ENCODE measurements at places on chromosomes 3 and 15.
A peak's percentile ranks its signal among the peaks of the same experiment; 100 is the strongest.

DNA sequence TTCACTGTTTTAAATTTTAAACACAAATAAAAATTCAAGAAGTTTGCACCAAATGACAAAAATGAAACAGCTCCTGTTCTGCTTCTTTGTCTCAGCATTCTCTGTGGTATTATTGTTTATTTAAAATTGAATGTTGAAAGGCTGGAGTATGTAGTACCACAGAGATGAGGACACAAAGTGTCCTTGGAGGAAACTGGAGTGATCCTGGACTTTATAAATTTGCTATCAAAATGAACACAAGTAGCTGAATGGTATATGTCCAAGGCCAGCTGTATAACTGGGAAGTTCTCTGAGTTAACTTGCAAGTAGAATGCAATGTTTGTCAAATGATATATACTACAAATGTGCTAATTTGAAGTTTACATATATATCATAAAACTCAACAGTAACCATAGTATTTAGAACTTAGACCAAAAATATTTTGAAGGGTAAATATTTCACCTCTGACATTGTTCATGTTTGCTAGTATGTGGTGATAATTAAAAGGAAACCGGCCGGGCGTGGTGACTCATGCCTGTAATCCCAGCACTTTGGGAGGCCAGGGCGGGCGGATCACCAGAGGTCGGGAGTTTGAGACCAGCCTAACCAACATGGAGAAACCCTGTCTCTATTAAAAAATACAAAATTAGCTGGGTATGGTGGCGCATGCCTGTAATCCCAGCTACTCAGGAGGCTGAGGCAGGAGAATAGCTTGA is 12.3 kb downstream of the BTLA start:
- DNase-seq = no peak

- no peak for DNase-seq
Observed at GRCh38 chr3:28645149-28645548, 296.5 kb upstream of the AZI2 start.

- no peak for DNase-seq
Observed at GRCh38 chr3:196378146-196378841, 40.1 kb upstream of the TM4SF19 start.

GRCh38 chr3:45003859-45004258 is 22.2 kb upstream of the CLEC3B start:
- DNase-seq = no peak

DNA sequence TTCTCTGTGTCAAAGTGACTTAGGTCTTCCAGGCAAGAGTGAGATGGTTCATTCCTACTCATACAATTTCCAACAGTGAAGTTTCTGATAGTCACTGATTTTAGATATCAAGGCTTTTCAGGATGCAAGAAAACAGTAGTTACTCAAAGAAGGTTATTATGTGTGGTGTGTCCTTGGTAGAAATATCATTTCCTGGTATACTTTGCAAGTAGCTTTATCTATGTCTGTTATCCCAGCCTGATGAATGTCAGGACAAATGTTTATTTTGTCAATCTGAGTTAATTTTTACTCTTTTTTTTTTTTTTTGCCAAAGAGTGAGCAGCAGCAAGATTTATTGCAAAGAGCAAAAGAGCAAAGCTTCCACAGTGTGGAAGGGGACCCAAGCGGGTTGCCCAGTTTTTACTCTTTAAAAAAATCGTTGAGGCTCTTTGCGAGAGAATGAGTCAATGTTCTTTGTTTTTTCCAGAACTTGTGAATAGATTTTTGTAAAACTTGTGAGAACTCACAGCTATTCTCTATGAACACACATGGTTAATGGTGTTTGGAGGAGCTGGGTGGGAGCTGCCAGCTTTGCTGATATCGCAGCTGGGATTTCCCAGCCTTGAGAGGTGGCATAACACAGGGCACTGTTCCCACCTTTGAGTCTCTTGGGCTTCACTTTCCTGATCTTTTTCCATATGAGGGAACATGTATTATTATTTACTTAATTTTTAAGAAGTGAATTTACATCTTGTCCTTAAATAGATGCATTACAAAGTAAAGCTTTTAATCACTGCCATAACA is 51.9 kb downstream of the SV2B start:
- no peak for DNase-seq

- DNase-seq = peak; percentile 72
Observed at GRCh38 chr15:72722071-72722696, 36.2 kb downstream of the BBS4 start.

DNA sequence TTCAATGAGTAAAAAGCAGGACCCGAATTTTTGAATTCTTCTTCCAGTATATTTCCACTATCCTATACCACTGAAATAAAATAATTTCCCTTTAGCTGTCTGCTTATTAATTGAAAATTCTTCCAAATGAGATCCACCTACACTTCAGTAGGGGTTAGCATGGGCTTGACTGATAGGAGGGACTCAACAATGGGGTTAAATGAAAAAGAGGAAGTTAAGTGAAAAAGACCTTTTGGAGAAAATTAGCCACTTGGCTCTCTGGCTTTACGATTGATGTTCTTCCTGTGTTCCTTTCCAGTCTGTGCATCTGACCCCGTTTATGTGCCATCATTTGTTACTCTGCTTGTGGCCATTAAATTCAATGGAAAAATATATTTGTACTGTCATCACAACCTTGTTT is 54.0 kb upstream of the GCNT3 start:
- no peak for DNase-seq

GRCh38 chr15:84398763-84399701 is 163.5 kb downstream of the GOLGA6L4 start:
- DNase-seq = no peak

DNA sequence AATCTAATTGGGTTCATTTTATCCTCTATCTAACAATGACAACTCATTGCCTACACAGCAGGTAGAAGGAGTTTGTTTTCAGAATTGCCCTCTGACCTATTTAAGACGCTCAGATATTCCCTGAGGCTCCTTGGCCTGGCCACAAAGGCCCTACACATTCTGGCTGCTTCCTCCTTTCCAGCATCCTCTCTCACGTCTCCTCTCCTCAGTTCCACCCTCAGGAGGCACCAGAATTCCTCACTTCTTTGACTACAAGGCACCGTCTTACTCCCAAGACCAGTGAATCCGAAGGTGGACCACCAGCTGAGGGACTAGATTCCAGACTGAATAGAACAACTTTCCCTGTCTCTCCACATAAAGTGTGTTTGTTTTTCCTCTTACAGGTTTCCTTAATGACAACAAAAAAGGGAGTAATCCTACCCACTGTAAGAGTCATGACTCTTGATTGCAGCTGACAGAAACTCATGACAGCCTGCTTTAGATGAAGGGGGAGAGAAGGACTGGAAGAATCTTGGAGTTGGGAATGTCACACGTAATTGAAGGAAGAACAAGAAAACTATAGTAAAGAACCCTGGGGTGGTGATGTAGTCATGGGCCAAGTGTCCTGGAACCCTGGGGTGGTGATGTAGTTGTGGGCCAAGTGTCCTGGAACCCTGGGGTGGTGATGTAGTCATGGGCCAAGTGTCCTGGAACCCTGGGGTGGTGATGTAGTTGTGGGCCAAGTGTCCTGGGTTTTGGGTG is 22.0 kb upstream of the MUC20 start:
- DNase-seq = no peak

GRCh38 chr3:55012091-55012490 is 84.2 kb upstream of the LRTM1 start:
- no peak for DNase-seq

- DNase-seq = no peak
Observed at GRCh38 chr3:122890720-122891220, 95.9 kb downstream of the SLC49A4 start.

- no peak for DNase-seq
Observed at GRCh38 chr3:50737906-50738598, 63.3 kb downstream of the DOCK3 start.

- peak; percentile 7 for DNase-seq
Observed at GRCh38 chr3:179146911-179147513, 1.1 kb upstream of the PIK3CA start.

- peak; percentile 25 for DNase-seq
Observed at GRCh38 chr3:34106879-34107278, 308.4 kb downstream of the PDCD6IP start.

DNA sequence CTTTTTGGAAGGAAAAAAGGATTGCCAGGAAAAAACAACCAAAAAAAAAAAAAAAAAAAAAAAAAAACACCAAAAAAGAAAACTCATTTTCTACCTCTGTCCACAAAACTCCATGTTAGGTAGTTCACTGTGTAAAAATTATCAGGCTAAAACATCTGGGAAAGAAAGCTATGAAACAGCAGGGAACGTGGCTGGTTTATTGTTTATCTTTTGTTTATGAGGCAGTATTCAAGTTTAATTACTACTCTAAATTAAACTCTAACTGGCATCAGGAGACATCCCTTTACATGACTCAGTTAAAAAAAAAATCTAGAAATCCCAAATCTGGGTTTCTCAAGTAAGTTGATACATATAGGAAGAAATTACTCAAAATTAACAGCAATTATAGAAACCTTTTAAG is 21.8 kb downstream of the MEIS2 start:
- DNase-seq = no peak

GRCh38 chr3:112122870-112123269 is 10.2 kb downstream of the GCSAM start:
- no peak for DNase-seq

DNA sequence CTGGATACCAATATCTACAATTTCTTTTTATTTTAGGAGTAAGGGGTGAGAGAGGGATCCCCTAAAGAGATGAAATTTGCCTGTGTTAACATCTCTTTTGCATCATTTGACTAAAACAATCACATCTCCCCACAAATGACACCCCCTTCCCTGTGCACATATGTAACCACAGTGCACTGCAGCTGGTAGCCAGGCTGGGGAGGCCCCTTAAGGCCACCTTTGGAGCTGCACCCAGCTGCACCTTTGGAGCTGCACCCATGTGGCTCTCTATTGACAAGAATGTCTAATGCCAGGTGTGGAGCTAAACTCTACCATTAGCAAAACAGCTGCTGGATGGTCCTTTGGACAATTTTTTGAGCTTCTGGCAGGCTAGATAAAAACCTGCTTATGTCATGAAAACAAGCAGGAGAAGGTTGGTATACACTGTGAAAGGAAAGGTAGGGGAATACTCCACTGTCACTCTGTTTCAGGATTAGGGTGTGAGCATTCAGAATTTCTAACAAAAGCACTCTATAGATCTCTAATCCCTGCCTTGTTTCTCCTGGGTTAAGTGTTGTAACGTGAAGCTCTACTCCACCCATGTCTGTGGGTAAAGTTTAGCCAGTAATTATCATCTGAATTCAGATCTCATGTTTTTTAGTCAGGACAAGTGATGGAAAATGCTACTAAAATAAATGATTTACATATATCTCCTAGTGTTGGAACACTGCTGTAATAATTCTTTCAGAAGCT is 52.1 kb downstream of the TFG start:
- peak; percentile 17 for DNase-seq

DNA sequence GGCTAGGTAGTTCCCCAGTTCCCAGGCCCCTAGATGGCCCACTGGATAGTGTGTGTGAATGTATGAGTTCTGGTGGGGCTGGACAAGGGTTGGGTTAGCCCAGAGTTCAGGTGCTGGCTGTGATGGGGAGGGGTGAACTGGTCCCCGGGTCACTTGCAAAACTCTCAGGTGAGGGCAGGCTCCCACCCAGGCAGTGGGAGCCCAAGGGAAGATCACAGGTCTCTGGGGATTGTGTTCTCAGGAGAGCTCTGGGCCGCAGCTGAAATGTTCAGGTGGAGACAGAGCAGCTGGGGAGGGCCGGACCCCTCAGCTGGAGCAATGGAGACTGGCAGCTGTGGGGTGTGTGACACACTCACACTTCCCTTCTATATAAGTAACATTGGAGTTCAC is 12.8 kb upstream of the FAM98B start:
- no peak for DNase-seq

DNA sequence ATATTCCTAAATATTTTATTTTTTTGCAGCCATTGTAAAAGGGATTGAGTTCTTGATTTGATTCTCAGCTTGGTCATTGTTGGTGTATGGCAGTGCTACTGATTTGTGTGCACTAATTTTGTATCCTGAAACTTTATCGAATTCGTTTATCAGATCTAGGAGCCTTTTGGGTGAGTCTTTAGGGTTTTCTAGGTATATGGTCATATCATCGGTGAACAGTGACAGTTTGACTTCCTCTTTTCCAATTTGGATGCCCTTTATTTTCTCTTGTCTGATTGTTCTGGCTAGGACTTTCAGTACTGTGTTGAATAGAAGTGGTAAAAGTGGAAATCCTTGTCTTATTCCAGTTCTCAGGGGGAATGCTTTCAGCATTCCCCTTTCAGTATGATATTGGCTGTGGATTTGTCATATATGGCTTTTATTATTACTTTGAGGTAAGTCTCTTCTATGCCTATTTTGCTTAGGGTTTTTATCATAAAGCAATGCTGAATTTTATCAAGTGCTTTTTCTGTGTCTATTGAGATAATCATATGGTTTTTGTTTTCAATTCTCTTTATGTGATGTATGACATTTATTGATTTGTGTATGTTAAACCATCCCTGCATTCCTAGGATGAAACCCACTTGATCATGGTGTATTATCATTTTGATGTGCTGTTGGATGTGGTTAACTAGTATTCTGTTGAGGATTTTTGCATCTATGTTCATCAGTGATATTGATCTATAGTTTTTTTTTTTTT is 11.4 kb upstream of the SLC9A9 start:
- no peak for DNase-seq

GRCh38 chr3:159273608-159274007 is 471.8 kb downstream of the MFSD1 start:
- no peak for DNase-seq

DNA sequence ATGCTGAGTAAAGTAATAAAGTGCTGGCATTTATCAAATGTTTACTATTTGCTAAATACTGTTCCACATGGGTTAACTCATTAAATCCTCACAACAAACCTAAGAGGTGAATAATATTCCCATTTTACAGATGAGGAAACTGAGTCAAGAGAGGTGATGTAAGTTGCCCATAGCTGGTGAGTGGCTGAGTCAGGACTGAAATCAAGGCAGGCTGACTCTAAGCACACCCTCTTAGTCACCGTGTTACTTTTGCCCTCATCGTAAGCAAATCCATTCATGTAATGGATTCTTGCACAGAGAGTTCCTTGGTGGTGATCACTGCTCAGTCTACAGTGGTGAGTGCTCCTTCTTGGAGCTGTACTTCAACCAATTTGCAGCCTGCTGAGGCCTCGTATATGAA is 28.9 kb upstream of the PTX3 start:
- DNase-seq = no peak

GRCh38 chr15:89364341-89364740 is 29.7 kb upstream of the POLG start:
- DNase-seq = peak; percentile 19

DNA sequence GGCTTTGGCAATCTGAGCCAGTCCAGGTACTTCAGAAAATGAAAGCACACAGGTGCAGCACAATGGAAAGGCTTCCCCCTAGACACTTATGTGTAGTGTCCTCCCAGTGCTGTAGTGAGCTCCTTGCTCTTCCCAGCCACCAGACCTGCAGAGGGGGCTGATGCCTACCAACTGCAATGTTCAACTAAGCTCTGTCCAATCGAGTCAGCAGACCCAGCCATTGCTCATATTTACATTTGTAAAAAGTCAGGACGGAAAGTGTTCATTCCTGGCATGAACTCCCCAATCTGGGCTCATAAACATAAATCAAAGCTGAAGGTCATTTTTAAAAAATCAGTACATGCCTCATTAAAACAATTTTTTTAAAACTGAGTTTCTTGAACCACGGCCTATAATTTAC is 73.0 kb downstream of the FOXP1 start:
- no peak for DNase-seq

Measured in transverse colon (tissue), 4 donors.